RPMI7951 (cell line): ENCODE measurements at places on chromosomes 6 and 20.
A peak's percentile ranks its signal among the peaks of the same experiment; 100 is the strongest.

DNA sequence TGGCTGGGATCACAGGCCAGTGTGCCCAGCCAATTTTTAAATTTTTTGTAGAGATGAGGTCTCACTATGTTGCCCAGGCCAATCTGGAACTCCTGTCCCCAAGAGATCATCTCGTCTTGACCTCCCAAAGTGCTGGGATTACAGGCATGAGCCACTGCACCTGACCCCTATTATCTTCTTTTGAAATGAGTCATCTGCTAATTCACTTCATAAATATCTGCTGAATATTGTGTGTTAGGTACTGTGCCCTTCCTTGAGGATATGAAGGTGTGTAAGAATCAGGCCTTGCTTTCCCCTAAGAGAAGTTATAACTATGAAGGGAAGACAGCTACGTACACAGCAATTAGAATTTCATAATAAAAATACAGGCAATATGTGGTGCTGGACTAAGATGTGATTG is 8.2 kb downstream of the ATRN start:
- DNase-seq: no peak

DNA sequence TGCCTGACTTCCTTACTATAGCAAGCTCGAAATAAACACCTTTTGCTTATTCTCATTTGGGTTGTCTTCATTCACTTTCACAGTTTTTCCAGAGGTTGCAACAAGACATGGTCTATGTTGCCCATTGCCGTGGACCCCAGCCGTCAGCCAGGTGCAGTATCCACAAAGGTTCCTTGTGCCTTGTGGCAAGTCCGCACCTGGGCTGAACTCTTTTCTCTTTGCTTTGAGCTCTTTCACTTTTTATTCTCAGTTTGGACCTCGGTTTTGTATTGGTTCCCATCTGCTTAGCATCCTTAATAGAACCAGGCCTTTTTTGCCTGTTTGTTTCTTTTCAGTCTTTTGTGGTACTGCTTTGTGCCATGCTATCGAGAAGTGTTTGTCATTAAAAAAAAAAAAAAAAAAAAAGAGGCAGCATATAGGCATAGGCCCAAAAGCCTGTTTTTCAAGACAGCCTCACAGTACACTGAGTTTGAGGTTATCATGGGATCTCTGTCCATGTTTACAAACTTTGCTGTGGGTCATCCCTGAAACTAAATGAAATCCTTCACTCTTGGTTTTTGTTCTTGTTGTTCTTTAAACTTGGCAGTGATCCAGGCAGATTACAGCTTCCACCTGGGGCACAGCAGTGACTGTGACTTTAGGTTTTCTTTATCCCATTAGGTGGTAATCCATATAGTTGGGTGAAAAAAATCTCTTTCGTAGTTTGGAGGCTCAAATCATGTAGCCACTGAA is 33.3 kb downstream of the GSTA3 start:
- peak; percentile 22 for DNase-seq

- DNase-seq: no peak
Measured at GRCh38 chr20:4245542-4245941, 230.2 kb upstream of the RNF24 start.

DNA sequence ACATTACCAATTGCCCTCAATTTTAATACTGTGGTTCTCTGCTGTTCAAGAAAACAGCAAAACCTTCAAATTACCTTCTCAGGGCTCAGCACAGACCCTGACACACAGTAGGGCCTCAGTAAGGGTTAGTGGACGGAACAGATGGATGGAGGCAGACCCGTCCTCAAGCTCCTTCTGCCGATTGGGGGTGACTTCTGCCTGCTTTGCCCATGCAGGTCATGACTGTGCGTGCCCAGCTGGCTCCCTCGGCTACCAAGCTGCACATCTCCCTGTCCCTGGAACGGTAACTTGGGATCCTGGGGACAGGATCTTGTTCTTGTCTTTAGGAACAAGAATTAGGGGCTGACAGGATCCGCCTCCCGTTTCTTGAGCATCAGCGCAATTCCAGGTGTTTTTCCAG is 9.8 kb upstream of the BPIFB4 start:
- DNase-seq: no peak

GRCh38 chr6:117072134-117072533 is 193.2 kb upstream of the VGLL2 start:
- no peak for DNase-seq

- peak; percentile 85 for DNase-seq
Measured at GRCh38 chr20:52923123-52923937, 48.8 kb upstream of the TSHZ2 start.

DNA sequence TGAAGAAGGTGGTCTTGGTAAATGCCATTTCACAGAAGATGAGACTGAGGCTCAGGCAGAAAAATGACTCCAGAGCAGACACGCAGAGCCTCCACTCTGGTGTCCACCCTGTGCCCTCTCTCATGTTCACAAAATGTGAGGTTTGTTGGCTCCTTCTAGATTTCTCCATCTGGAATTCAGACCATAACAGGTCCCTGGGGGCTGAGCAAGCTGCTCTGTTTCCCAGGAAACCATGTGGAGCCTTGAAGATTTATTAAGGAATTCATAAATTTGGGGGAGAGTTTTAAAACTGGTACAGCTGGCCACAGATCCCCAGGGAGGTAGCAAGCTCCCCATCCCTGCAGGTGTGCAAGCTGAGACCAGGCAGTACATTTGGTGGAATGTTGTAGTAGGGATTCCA is 38.8 kb upstream of the SIRPA start:
- no peak for DNase-seq

- DNase-seq: no peak
Measured at GRCh38 chr6:5335020-5335419, 73.7 kb downstream of the FARS2 start.

- peak; percentile 72 for DNase-seq
Measured at GRCh38 chr6:143556529-143556928, 45.0 kb upstream of the FUCA2 start.

DNA sequence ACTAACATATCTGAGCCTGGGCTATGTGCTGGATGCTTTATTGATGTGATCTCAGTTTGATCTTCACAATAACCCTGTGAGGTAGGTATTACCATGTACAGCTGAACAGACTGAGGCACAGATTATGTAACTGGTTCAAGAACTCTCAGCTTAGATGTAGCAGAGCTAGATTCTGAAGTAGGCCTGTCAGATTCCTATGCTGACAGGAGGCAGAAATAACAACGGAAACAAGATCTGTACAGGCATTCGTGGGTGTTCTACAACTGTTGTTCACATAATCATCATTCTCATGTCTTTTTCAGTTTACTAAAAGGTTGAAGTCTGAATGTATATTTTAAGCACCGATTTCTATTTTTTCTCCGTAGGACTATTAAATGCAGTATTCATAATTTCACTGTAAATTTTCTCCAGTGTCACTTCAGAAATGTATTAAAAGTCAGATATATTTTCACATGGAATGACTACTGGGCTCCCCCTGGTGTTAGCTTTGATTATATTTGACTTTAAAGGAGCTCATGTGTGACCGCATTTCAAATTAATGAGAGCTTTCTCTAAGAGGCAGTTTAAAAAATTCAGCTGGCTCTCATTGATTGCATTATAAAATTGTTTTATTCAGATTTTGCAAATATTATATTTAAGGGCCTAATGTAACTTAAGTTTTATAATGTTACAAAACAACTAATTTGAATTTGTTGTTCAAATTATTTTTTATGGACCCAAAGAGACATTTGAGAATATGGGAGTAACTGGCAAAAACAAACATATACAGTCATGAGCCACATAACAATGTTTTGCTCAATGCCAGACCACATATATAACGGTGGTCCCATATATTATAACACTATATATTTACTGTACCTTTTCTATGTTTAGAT is 36.4 kb upstream of the SLC17A4 start:
- DNase-seq: peak; percentile 34

GRCh38 chr6:108921547-108922361 is 73.5 kb downstream of the ARMC2 start:
- peak; percentile 50 for DNase-seq

GRCh38 chr20:62722627-62723026 is 14.0 kb downstream of the NTSR1 start:
- DNase-seq: no peak

- DNase-seq: no peak
Measured at GRCh38 chr6:1535295-1535694, 74.4 kb upstream of the FOXC1 start.

GRCh38 chr6:136236466-136237293 is 13.4 kb downstream of the MTFR2 start:
- no peak for DNase-seq

- no peak for DNase-seq
Measured at GRCh38 chr6:104612541-104612940, 247.2 kb downstream of the HACE1 start.

GRCh38 chr6:166333172-166333995 is 9.0 kb downstream of the SFT2D1 start:
- no peak for DNase-seq

- no peak for DNase-seq
Measured at GRCh38 chr20:62797671-62798532, 1.6 kb downstream of the MRGBP start.

GRCh38 chr6:62652692-62653328 is 366.8 kb upstream of the KHDRBS2 start:
- peak; percentile 2 for DNase-seq

GRCh38 chr20:6884114-6884513 is 116.6 kb downstream of the BMP2 start:
- DNase-seq: no peak

DNA sequence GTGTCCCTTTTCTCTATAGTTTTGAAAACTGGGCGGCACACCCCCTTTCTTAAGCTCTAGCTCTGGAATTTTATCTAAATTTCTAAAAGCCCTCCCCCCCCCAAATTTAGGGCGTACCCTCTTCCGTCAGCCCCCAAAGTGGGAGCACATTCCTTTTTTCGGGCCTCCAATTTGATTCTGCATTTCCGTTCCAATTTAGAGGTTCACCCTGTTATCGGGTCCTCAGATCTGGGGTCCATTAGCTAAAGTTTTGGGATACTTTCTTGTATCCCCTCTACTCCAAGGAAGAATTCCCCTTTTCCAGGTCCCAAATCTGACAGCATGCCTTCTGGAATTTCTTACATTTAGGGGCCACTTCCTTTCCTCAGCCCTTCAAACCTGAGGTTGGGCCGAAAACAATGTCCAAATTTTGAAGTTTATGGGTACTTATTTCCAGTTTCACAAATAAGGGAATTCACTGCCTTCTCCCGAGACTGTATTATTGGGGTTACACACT is 796 bp downstream of the PHF20 start:
- no peak for DNase-seq

GRCh38 chr6:83113258-83113657 is 45.8 kb downstream of the DOP1A start:
- no peak for DNase-seq

GRCh38 chr6:159826968-159827647 is 27.0 kb downstream of the PNLDC1 start:
- no peak for DNase-seq

GRCh38 chr6:45566882-45567281 is 189.1 kb upstream of the SUPT3H start:
- DNase-seq: peak; percentile 67

- DNase-seq: no peak
Measured at GRCh38 chr6:76840041-76840745, 623.1 kb downstream of the HTR1B start.

DNA sequence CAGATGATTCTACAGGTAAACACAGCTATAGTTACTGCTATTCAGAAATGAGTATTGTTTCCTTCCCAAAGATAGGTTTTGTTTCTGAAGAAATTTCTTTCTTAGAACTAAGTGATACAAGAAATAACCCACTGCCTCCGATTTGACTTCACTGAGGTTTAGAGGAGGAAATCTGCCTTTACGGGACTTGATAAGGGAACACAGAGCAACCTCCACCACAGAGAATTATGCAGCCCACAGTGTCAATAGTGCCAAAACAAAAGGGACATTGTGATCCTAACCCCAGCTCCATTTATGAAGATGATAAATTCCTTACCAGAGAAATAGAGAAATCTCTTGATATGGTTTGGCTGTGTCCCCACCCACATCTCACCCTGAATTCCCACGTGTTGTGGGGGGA is 164.6 kb downstream of the ZNF217 start:
- DNase-seq: no peak

GRCh38 chr6:166554316-166554715 is 32.2 kb downstream of the RAMACL start:
- peak; percentile 10 for DNase-seq

DNA sequence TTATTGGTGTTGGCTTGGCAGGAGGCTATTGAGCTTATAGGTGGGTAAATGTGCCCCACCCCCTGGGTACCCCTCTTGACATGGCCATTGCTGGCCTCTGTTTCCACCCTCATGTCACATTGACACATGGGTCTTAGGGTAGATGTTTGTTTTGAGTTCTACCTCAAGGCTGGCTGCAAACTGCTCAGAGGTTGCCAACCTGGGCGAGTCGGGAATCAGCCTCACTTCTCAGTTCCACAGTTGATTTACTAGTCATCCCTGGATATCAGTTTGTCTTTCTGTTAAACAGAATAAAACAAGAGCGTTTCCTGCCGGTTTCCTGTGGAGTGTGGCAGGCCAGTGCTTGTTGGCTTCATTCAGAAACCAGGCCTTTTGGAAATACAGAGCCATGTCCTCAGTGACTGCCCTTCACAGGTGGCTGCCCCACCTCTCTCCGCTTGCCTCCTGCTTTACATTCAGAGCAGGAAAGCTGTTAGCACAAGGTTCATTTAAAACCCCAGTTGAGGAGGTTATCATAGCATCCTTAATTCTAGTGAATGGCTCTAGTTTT is 105.6 kb downstream of the TCP11 start:
- DNase-seq: no peak

- peak; percentile 100 for DNase-seq
Measured at GRCh38 chr20:53899351-53900167, 170.8 kb downstream of the BCAS1 start.

- DNase-seq: no peak
Measured at GRCh38 chr20:24445510-24446170, 23.8 kb upstream of the SYNDIG1 start.

DNA sequence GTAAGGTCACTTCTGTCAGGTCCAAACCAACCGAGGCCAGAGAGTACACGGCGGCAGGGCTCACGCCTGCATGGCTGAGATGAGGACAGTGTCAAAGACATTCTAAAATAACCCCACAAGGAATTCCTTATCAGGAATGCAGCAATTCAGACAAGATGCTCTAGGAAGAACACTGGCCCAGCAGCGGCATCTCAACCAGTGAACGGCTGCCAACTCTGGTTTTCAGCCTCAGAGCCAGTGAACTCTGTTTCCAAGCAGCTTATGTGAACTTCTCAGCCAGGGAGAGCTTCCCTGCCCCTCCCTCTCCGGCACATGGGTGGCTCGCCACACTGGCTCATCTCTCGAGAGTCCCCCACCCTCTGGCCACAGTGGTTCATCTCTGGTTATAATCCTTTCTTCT is 36.9 kb downstream of the KCNQ2 start:
- DNase-seq: peak; percentile 25

DNA sequence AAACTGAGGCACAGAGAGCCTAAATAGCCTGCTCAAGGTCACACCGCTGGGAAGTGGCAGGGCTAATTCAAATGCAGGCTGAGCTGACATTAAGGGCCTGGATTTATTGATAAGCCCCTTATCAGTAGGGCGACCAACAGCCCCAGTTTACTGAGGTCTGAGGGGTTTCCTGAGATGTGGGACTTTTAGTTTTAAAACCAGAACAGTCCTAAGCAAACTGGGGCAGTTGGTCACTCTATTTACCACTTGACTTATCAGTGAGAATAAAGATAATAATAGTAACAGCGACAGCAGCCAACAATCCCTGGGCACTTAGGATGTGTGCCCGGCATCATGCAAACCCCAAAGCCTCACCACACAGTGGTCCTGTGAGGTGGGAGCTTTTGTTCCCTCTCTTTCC is 27.6 kb downstream of the PREX1 start:
- no peak for DNase-seq

- DNase-seq: no peak
Measured at GRCh38 chr6:97813889-97814567, 531.0 kb upstream of the MMS22L start.
